Hematopoietic multipotent progenitor cell (in vitro differentiated cells): ENCODE measurements at places on chromosomes 2 and 18.

- peak; percentile 77 for DNase-seq
Measured at GRCh38 chr2:190996338-190996946, 17.5 kb downstream of the STAT1 start.

GRCh38 chr2:200658278-200658864 lies 72.6 kb downstream of the AOX1 start:
- no peak for DNase-seq

- DNase-seq: no peak
Measured at GRCh38 chr2:224638301-224638823, 53.2 kb upstream of the CUL3 start.

- no peak for DNase-seq
Measured at GRCh38 chr18:43222501-43222900, 54.8 kb downstream of the SYT4 start.

GRCh38 chr2:37323176-37323780 lies 1.4 kb downstream of the PRKD3 start:
- no peak for DNase-seq

GRCh38 chr2:20378891-20379519 lies 28.4 kb upstream of the PUM2 start:
- no peak for DNase-seq

GRCh38 chr2:10328670-10329579 lies 26.2 kb downstream of the HPCAL1 start:
- DNase-seq: no peak

DNA sequence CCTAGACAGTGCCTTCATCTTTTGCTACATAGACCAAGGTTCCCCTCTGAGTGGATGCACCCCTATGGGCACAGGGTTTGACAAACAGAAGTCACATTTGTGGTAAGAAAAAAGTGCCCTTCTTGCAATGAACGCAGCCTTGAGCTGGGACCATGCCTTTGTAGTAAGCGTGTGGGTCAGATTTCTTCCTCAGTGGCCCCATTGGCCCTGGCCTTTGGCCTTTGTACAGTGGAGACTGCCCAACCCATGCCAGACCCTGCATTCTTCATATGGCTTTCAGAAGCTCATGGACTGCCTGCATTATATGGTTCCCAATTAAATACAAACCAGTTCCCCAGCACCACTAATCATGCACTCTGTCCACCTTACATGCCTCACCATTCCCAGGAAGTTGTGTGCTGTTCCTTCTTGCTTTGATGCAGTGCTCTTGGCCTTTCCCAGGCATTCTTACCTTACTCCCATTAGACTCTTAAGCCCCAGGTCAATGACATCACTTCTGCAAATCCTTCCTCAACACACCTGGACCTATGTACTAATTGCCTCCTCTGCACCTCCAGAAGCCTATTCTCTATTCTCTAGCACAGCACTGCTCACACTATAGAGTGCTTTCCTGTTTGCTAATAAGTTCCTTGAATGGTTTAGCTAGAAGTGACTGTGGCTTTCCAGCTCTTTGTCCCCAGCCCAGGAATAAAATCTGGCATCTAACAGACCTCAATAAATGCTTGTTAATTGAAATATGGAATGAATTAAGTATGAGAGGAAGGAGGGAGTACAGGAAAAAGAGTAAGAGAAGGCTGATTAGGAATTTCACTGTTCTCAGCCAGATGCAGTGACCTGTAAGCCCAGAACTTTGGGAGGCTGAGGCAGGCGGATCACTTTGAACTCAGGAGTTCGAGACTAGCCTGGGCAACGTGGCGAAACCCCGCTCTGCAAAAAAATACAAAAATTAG lies 60.2 kb downstream of the TMEM247 start:
- DNase-seq: no peak

GRCh38 chr18:9096007-9096371 lies 6.5 kb upstream of the NDUFV2 start:
- DNase-seq: no peak

- no peak for DNase-seq
Measured at GRCh38 chr18:79750980-79751571, 46.7 kb upstream of the KCNG2 start.

DNA sequence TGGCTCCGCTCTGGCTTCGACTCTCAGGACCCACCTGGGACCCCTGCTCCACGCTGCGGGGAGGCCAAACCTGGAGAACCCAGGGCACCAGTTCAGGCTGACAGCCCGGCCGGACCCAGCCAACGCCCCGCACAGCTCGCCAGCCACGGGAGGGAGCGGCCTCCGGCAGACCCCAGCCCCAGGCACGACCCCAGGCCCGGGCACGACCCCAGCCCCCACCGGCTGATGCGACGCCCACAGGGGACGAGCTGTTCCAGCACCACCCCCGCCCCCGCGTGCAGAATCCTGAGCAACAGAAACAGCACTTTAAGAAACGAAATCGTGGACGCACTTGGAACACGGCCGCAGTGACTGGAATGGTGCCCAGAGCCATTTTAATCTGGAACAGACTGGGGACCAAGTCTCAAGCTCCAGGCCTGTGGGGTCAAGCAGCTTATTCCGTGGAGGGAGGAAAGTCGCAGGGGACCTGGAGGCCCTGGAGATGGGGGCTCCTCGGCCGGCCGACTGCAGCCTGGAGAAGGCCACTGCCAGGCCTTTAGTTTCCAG lies 74.2 kb downstream of the MBP start:
- no peak for DNase-seq

DNA sequence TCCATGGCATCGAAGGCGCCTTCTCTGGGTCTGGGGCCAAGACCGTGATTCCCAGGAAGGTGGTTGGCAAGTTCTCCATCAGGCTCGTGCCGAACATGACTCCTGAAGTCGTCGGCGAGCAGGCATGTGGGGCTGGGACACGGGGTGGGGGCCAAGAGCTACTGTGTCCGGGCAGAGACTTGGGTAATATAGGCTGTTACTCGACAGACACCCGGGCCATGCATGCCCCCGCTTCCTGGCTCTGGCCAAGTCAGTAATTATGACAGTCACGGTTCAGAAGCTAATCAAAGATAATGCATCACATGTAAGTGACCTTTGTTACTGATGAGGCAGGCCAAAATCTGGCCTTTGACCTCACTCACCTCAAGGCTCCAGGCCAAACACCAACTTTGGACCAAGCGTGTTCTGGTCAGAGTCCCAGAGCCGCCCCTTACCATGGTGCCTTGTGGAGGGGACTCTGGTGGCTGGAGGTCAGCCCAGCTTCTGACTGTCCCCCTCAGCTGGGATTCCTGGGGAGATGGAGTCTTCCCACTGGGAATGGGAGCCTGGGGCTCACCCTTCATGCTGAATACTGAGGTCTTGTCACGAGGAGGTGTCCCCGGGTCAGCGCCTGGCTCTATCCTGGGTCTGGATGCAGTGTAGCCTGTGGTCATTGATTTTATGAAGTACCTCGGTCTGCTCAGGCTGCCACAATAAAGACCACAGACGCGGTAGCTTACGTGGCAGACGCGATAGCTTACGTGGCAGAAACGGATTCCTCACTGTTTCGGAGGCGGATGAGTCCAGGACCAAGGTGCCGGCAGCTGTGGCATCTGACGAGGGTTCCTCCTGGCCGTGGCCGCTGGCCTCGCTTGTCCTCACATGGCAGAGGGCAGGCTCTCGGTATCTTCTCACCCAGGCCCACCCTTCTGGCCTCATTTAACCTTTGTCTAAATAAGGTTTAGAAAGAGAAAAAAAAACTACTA lies 17.7 kb upstream of the CNDP1 start:
- DNase-seq: no peak

GRCh38 chr2:8544786-8545694 lies 136.8 kb upstream of the ID2 start:
- DNase-seq: peak; percentile 98

GRCh38 chr2:224670203-224670602 lies 46.0 kb downstream of the CCDC195 start:
- no peak for DNase-seq

GRCh38 chr18:38305961-38306360 lies 740.4 kb upstream of the CELF4 start:
- DNase-seq: no peak

DNA sequence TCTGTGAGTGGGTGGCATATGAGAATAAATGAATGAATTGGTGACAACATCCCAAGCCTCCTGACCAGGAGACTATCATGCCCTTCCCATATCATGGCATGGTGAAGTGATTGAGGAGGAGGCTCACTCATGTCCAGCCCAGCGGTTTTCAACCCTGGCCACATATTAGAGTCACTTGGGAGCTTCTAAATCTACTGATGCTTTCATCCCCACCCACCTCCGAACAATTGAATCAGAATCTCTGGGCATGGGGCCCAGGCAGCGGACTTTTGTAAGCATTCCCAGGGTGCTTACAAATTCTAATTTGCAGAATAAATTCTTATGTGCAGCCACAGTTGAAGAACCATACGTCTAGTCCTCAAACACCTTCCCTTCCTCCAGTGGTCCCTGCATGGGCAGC lies 81.7 kb upstream of the SEC11C start:
- no peak for DNase-seq

DNA sequence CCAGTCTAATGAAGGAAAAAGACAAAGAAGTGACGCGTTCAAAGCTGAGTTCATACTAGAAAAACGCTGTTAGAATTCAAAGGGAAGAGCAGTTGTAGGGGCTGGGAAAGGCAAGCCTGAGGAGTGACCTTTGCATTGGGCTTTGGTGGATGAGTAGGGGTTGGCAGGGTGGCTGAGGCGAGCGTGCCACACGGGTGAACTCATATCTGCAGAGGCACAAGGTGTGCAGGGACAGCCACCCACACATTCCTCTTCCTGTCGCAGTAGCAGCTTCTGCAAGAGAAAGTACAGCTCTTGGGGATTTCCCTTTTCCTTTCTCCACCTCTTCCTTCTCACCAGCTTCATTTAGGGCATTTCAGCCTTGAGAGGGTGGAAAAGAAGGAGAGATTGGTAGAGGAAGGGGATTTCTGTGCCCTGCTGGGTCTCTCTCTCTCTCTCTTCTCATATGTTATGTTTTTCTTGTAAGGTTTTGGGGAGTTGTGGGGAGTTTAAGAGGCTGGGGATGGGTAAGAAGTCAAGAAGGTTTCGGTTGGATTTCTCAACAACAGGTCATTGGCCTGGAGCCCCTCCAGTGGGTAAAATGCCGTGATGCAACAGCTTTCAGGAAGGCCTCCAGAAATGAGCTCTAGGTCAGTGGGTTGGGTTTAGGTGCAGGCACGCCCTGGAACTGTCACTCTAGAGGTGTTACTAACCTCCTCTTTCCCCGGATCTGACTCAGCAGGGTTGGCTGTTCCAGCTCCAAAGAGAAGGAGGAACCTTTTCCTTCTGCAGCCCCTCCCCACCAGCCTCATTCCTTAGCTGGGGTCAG lies 40.1 kb downstream of the ODC1 start:
- peak; percentile 76 for DNase-seq

GRCh38 chr2:14881651-14882327 lies 249.3 kb downstream of the LRATD1 start:
- DNase-seq: no peak

GRCh38 chr18:24063121-24063731 lies 48.7 kb downstream of the TTC39C start:
- no peak for DNase-seq

GRCh38 chr2:37558623-37559022 lies 112.8 kb downstream of the CDC42EP3 start:
- no peak for DNase-seq

- DNase-seq: no peak
Measured at GRCh38 chr2:6929196-6929819, 12.1 kb downstream of the RNF144A start.

- DNase-seq: no peak
Measured at GRCh38 chr2:223010641-223011040, 41.3 kb upstream of the KCNE4 start.

DNA sequence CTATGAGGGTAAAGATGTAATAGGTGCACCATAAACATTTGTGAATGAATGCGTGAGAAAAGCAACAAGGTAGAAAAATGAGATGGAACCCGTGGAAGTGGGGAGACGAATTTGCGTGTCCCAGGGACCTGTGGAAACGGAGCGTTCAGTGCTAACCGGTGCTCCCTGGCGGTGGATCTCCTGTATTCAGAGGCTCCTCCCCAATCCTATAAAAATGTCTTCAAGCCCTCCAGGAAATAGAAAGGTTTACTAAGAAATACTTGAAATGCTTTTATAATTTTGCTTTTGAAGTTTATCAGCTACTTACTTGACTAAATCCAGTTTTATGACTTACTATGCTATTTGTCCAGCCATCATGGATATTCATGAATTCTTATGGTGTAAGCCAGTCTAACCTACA lies 62.8 kb upstream of the RBM44 start:
- DNase-seq: no peak

GRCh38 chr2:165371356-165371755 lies 98.1 kb upstream of the CSRNP3 start:
- DNase-seq: no peak

- DNase-seq: no peak
Measured at GRCh38 chr2:144048631-144049060, 471.3 kb downstream of the ZEB2 start.

DNA sequence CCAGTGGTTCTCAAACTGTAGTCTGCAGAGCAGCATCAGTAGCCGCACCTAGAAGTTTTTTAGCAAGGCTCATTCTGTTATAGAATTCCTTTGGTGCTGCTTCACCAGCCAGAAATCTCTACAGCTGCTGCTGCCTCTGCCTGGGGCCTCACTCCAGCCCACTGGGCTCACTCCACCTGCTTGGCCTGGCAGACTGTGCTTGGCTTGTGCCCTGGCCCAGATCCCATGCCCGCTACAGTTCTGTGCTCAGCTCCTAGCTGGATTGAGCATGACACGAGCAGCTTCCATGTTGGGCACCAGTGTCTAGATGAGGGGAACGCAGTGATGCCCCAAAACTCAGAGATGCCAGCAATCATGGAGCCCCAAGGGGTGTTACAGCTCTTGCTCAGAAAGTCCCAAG lies 22.6 kb downstream of the MAPK4 start:
- no peak for DNase-seq

- DNase-seq: no peak
Measured at GRCh38 chr2:8600456-8600855, 81.4 kb upstream of the ID2 start.

- no peak for DNase-seq
Measured at GRCh38 chr2:178674122-178674521, 133.1 kb downstream of the TTN start.

DNA sequence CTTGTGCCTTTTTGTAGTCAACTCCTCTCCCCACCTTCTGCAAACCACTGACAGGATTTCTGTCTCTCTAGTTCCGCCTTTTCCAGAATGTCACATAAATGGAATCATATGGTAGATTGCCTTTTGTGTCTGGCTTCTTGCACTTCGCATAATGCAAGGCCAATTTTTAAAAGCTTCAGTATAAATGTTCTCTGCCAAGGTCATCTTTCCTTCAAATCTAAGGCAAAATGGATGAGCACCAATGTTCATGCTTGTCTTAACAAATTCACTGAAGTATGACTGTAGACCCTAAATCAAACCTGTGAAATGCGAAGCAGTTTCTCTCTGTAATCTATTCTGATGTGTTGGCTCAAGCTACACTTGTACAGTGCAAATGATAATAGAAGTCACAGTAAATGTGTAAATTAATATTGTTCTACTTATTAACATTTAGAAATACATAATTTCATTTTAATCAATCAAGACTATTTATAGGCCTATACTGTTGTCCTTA lies 92.8 kb upstream of the GLS start:
- DNase-seq: no peak
